ENCODE measurements at places on chromosomes 1 and 21. TPM values are rescaled to one million over a fixed set of nuclear protein-coding genes. Genes with fewer than 3 reads are reported as not detected.

GRCh38 chr1:164598719-164599118, 39.7 kb downstream of the PBX1 start:
- no peak for DNase-seq

Gene BEND5
- total RNA-seq = 1.6 TPM

Gene MTARC2
- total RNA-seq = 2.4 TPM

DNA sequence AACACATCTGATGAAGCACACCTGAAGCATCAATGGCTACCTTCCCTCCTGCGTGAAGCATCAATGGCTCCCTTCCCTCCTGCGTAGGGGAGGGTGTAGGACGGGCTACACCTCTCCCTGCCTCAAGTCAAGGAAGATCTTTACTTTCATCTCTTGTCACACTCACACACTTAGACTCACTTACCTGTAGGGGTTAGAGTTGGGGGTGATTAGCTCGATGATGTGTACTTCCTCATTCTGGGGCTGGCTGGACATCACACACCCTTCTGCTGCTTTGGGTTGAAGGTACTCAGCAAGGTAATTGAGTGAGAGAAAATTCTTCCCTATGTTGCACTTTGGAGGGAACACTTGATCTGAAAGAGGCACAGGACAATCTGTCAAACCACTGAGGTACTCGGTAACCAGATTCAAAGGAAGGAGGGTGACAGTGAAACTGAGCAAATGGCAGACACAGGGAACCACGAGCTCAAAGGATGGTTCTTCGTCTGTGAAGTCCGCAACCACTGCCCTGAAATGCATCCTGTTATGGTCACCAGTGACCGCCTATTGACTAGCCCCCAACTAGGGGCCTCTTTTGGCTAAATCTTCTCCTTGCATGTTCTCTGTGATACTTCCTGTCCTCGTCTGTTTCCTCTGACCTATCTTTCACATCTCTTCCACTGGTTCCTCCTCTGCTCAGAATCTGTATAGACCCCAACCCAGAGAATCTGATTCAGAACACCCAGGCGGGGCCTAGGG, 156.2 kb downstream of the TGFBR3 start:
- DNase-seq = no peak

GRCh38 chr21:46483300-46484295, 24.9 kb downstream of the DIP2A start:
- no peak for DNase-seq

DNA sequence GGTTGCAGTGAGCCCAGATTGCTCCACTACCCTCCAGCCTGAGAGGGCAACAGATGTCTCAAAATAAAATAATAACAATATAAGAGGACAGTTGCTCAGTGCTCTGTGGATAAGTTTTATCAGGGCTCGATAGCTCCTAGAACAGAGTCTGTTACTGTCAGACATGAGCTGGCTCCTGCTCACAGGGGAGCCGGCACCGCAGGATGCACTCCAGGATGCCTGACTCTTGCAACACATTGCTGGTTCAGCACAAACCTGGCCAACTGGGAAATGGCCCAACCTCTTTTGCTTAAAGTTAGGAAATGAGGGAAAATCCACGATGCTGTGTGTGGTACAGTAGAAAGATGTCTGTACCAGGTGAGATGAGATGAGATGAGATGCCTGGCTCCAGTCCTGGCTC, 5.8 kb upstream of the CTSE start:
- peak; percentile 3 for DNase-seq

Gene PROK1
- total RNA-seq = 0.24 TPM

Measured in RPMI7951 (cell line).